ENCODE measurements at places on chromosomes 5 and 9. TPM values are rescaled to one million over a fixed set of nuclear protein-coding genes. Genes with fewer than 3 reads are reported as not detected.

Gene FAM13B
- 4.0 TPM for total RNA-seq

Gene NUTM2F
- total RNA-seq = not detected

Gene GPR21
- total RNA-seq = not detected

Gene CYLC2
- not detected for total RNA-seq

Gene ZNF883
- 3.4 TPM for total RNA-seq

Gene ISL1
- total RNA-seq = not detected

Gene PTCD2
- total RNA-seq = 5.3 TPM

Gene IFNA2
- total RNA-seq = not detected
